ENCODE measurements at places on chromosomes 13 and 19.

GRCh38 chr13:63999614-64000305 lies 2584.1 kb upstream of the PCDH20 start:
- DNase-seq: no peak

DNA sequence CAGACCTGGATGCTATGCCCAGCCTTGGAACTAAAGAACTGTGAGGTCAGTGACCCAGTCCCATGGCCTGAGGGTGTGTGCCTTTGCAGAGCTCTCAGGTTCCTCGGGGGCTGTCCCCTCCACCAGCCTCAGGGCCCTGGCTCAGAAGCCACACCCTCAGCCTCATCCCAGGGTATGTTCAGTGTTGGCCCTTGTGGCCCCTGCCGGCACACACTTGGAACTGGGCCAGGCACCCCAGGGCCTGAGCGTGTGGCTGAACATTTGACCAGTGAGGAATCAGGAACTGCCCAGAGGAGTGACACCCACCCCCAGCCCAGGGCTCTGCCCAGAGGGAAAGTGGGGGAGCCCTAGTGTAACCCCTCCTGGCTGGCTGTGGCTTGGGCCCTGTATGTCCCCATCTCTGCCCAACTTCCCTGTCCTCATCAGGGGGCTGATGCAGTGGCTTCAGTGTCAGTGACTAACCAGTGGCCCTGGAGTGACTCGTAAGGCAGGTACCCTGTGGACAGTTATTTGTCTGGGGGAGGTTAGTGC lies 10.0 kb downstream of the NKPD1 start:
- no peak for DNase-seq

GRCh38 chr13:50970956-50971355 lies 61.4 kb downstream of the RNASEH2B start:
- DNase-seq: no peak

GRCh38 chr13:30332456-30333143 lies 25.2 kb upstream of the KATNAL1 start:
- no peak for DNase-seq

DNA sequence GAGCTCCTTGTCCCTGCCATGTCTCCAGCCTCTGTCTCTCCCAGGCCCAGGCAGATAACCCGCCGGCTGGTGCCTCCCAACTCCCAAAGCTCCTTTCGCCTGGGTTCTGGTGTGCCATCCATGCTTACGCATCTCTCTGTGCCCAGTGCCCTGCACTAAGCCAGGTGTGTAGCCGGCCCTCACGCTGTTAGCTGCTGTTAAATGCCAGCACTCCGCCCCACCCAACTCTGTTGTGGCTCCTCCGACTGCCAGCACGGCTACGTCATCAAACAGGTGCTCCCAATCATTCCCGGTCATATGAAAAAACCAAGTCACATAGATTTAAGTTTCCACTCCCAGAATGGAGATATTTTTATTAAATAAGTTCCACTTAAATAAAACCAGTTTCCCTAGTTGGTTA lies 7.0 kb upstream of the HSPH1 start:
- no peak for DNase-seq

GRCh38 chr19:45100846-45101252 lies 7.9 kb downstream of the PPP1R37 start:
- no peak for DNase-seq

DNA sequence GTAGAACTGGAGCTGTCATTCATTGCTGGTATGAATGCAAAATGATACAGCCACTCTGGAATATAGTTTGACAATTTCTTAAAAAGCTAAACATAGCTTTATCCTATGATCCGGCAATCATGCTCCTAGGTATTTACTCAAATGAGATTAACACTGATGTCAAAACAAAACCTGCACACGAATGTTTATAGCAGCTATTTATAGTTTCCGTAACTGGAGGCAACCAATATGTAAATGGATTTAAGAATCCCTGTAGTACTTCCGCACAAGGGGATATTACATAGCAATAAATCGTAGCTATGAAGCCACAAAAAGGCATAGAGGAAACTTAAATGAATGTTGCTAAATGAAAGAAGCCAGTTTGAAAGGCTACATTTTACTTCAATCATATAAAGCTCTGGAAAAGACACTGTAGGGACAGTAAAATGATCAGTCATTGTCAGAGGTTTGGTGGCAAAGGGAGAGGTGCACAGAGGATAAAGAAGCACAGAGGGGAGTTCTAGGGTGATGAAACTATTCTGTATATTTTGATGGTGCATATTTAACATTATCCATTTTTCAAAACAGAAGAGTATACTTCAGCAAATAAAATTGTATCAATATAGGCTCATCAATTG lies 1893.0 kb upstream of the PCDH20 start:
- DNase-seq: no peak

- no peak for DNase-seq
These were observed 195.7 kb upstream of the UBL3 start for GRCh38 chr13:30045916-30046704.

- DNase-seq: no peak
These were observed 399.1 kb downstream of the GPC5 start for GRCh38 chr13:91797567-91797966.

DNA sequence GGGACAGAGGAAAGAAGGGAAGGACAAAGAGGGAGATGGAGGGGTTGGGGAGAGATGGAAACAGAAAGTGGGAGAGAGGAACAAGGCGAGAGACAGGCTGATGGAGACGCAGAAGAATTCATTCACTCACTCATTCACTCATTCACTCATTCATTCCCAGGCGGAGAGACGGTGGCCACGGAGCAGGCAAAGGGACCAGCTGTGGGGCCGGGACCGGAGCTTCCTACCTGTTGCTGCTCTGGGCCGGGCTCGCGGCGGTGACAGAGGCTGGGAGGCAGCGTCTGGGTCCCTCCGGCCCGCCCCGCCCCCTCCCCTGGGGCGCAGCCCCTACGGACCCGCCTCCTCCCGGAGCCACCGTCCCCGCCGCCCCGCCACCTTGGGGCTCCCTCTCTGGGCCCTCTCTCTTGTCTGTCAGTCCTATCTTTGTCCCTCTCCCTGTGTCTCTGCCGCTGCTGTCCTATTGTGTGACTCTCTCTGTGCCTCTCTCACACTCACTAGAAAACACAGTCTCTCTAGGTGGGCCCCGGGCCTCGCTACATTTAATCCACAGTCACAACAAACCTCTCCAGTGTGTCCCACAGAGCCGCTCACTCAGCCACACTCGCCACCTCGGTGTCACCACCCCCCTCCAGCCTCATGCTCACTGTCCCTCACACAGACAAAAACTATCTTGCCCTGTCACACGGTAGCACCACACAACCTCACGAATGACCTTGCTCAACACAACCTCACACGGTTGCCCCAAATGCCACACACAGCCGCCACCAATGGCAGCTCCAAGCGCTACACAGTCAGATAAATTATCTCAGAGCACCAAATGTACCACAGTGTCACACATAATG lies at the start of gene GNG8:
TSS of gene GNG8 (minus strand) at position 283 of the 842 bp plus-strand sequence. CDS start 1,520 bp downstream, outside the sequence.
- no peak for DNase-seq

- DNase-seq: no peak
These were observed 214.4 kb upstream of the ZNF507 start for GRCh38 chr19:32131005-32131404.

- no peak for DNase-seq
These were observed 31.9 kb downstream of the INTS6 start for GRCh38 chr13:51420681-51421490.

DNA sequence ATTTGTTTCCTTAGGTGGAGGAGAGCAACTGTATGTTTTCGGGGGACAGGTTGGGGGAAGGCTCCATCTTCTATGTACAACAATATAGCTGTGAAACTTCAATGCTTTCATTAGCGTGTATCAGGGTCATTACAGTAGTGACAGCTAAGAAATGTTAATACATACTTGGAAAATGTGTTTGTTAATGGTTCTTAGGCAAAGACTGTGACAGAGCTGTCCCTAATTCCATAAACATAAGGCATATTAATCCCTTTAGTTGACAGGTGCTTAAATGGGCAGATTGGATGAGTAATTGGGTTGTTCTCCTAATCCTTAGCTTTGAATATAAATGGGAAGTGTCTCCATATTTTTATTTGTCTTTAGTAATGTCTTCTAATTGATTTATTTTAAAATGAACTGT lies 313.7 kb downstream of the HS6ST3 start:
- no peak for DNase-seq

- no peak for DNase-seq
These were observed 36.2 kb downstream of the ERCC5 start for GRCh38 chr13:102881819-102882686.

DNA sequence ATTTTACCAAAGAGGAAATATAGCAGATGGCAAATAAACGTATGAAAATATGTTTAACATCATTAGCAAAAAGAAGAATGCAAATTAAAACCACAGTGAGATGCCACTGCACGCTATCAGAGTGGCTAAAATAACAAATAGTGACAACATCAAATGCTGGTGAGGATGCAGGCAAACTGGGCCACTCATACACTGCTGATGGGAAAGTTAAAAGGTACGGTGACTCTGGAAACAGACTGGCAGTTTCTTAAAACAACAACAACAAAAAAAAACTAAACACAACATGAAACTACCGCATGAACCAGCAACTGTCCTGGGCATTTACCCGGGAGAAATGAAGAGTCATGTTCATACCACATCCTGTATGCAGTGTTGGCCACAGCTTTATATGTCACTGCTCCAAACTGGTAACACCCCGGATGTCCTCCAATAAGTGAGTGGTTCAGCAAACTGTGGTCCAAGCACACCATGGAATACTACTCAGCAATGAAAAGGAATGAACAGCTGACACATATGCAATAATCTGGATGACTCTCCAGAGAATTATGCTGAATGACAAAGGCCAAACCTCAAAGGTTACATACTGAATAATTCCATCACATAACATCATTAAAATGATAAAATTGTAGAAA lies 22.3 kb downstream of the EPS15L1 start:
- no peak for DNase-seq

GRCh38 chr13:24511816-24512196 lies 772 bp downstream of the PARP4 start:
- DNase-seq: no peak

GRCh38 chr19:42069619-42070351 lies at the start of gene GRIK5:
Gene GRIK5, minus strand, starts transcription at chr19:42070206. Its CDS starts 4,436 bp downstream, at chr19:42065770.
- no peak for DNase-seq

DNA sequence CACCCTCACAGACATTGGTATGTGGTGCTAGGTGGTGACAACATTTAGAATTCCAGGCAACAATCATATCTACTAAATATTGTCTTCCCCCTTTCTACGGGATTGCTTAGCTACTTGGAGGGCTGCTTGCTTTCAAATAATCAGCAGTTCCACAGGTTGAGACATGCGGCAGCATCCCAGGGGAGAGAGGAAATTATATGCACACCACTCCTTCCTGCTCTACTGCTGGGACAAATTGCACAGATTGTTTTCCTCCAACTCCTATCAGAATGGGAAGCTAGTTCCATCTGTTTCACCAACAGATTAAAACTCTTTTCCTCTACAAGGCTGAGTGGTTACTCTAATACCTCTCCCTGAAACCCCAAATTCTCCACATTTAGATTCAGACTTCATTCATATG lies 275.4 kb downstream of the DNAJC15 start:
- no peak for DNase-seq

- no peak for DNase-seq
These were observed 744.1 kb downstream of the UQCRFS1 start for GRCh38 chr19:28468701-28469459.

DNA sequence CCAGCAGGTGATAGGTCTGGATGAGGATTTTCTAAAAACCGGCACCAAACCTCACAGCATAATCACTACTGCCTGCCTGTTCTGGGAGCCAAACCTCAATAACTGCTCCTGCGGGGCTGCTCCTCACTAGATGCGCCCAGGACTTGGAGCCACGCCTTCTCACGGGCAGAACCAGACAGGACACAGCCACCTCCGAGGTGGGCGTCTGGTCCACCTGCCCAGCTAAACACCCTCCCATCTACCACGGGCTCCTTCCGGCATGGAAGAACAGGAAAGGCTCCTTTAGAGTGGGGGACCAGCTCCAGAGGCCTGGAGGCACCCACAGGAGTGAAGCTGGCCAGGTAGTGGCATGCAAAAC lies 73.5 kb downstream of the PEPD start:
- DNase-seq: no peak

DNA sequence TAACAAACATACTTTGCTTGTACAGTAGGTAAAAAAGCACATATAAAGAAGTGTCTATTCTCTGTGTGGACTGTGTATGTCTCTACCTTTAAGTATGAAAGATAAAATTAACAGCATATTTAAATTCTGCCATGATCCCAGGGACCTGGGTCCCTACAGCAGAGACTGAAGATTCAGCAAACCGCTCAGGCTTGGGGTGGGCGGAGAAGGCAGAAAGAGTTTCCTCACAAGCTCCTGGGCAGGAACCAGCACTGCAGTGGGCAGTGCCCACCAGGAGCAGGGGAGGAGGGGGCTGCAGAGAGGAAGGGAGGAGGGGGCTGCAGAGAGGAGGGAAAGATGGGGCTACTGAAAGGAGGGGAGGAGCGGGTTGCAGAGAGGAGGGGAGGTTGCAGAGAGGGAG lies 44.6 kb upstream of the GRTP1 start:
- no peak for DNase-seq

DNA sequence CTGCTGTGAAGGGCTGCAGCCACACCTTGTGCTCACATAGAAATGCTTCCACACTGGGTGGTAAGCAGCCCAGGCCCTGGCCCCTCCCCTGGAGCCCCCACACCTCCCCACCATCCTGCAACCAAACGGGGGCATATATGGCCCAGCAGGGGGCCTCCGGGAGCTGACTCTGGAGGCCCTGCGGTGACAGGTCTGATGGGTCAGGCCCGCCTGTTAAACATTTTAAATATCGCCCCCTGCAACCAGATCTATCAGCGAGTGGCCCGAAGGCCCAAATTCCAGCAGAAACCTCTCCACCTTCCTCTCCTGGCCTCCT lies 48.0 kb upstream of the KATNAL1 start:
- DNase-seq: no peak

GRCh38 chr19:8459520-8460270 lies 14.9 kb downstream of the HNRNPM start:
- DNase-seq: no peak
